ENCODE measurements at places on chromosomes 11 and 22. TPM values are rescaled to one million over a fixed set of nuclear protein-coding genes. Genes with fewer than 3 reads are reported as not detected.
A peak's percentile ranks its signal among the peaks of the same experiment; 100 is the strongest.

The OR8H3 gene
- total RNA-seq: not detected

The CNGA4 gene
- not detected for total RNA-seq

GRCh38 chr22:46895753-46896152, 133.3 kb downstream of the TBC1D22A start:
- DNase-seq: peak; percentile 24

The TYR gene
- total RNA-seq: not detected

- DNase-seq: no peak
Observed at GRCh38 chr22:42039271-42039670, 31.3 kb downstream of the NAGA start.

The APOBEC3F gene
- total RNA-seq: 4.1 TPM

The CFAP300 gene
- not detected for total RNA-seq

DNA sequence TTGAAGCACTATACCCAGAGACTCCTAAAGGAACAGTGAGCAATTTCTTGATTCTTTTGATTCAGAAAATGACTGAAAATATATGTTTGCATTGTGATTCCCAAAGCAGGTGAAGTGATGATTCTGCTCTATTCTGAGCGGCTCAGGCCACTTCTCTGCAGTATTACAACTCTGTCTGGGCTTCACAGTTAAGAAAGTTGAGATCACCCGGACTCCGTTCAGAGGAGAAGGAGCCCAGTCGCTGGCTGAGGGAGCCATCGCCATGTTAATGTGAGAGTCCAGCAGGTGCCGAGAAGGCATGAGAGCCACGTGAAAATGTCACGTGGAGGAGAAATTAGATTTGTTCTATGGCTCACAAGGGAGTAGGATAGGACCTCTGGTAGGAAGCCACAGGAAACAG, 91.6 kb downstream of the SCN3B start:
- no peak for DNase-seq

The C11orf97 gene
- total RNA-seq: not detected

DNA sequence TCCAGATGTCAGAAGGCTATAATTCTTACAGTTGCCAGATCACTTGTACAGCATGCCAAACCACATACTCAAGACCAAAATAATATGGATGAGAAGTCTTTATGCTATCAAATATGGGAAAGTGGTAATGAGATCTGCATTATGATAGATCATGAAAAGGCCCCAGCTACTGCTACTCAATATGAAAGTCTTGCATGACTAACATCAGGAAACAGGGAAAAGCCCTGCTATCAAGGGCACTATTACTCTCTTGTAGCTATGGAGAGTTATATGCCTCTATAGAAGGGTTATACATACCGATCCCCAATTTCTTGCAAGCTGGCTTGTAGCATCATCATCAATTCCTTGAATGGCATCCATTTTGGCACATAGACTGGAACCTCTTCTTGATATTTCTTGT, 30.2 kb upstream of the TMPRSS5 start:
- DNase-seq: no peak

DNA sequence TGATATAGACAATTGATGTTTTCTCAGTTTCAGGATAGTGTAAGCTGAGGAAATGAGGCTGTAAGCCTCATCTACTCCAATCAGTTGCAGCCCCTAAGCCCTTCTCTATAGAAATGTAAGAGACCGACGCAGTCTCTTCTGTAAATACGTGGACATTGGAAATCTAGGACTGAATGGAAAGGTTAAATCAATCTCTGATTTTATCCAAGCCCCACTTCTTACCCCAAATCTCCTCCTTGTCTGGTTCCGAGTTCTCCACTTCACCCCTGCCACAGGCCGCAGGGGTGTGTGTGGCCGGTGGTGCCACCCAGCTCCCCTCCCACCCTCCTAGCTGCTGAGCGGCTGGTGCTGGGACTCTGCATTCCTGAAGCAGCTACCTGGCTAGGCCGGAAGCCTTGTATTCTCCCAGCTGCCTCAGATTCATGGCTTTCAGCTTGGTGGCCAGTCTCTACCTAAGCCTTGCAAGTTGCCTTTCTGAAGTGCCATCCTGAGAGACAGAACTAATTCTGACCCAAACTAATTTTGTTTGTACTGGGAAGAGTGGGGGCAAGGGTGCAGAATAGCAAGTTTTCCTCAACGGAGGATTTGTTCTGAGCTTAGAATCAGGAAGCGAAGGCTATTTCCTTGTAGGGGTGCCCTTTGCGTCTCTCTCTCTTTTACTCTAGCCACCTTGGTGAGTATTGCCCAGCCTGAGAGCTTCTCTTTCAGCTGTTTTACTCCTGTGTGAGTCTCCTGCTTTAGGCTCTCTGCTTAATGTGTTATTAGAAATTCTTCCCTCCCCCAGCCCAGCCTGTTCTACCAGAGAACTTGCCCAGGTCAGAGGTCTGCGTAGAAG, 749 bp downstream of the VWA5A start:
- peak; percentile 70 for DNase-seq

The OR5P2 gene
- total RNA-seq: not detected

GRCh38 chr11:91850533-91851275, 373.9 kb upstream of the FAT3 start:
- DNase-seq: no peak

DNA sequence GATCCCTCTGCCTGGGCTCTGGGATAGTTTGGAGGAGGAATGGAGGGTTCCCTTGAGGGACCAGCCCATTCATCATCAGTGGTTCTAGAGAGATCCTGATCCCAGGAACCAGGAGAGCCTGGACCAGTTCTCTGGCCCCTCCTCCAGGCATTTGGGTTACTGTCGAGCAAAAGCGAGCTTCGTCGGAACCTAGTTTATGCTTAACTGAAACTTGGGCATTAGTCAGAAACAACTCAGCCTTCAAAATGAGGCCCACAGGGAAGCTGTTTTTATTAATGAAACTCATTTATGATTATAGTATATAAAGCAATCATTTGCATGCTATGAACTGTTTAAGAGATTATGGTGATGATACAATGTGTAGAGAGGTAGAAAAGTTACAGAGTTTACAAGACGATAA, 61.4 kb downstream of the LIF start:
- DNase-seq: no peak

GRCh38 chr11:66317723-66318599, 1.1 kb upstream of the CD248 start:
- peak; percentile 91 for DNase-seq

- no peak for DNase-seq
Observed at GRCh38 chr22:31838917-31839316, 85.1 kb downstream of the DEPDC5 start.

All from stomach (tissue), 19 donors.